Stimulated activated CD8-positive, alpha-beta memory T cell treated with anti-CD3 and anti-CD28 coated beads, Interleukin-15, amount 100 ng/mL, for 1 hour (primary cell): ENCODE measurements at places on chromosomes 3 and 15.

DNA sequence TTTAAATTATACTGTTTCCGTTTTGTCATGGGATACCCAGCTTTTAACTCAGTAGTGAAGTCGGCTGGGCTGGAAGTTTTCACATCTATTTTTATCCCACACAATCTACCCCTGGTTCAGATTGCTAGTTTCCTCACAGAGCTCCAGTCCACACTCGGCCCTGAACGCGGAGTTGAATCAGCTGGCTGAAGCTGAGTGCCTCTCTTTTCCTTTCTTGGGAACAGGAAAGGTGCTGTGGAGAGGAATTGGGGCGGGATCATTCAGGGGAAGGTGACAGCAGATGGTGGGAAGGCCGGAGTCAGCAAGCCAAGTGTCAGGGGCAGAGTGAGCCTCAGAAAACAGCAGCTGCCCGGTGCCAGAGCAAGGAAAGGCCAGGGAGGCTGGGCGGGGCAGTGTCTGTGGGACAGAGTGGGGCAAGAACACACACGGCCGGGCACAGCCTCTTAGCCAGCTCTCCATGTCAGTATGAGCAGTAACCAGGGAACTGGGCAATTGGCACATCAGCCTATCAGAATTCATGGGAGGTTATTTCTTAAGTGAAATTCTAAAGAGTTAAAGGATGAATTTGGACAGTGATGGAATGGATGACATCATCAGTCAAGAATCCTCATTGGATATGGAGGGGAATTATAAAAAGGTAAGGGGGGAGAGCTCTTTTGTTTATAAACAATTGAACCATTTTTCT lies 135.7 kb upstream of the IL12A start:
- no peak for DNase-seq

GRCh38 chr3:146249921-146250320 lies 984 bp downstream of the PLSCR4 start:
- DNase-seq, result no peak

DNA sequence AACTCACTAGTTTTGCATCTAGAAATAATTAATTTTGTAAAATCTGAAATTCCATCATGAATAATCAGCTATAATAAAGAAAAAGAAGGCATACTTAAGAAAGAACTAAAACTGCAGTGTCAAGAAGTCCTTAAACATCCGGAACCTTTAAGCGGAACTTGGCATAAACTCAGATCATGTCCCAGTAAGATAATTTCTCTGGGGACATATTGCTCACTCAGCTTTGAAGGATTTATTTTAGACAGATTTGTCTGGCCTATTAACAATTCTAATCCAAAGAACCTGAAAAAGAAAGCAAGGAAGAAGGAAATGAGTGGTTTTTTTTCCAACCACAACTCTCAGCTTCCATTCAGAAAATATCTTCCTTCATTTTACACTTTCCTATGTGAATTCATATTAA lies 850.3 kb downstream of the ROBO1 start:
- DNase-seq, result no peak

- DNase-seq, result no peak
These were observed 73.1 kb upstream of the BHLHE40 start for GRCh38 chr3:4906107-4906621.

- no peak for DNase-seq
These were observed 804 bp upstream of the BRPF1 start for GRCh38 chr3:9730657-9731205.

DNA sequence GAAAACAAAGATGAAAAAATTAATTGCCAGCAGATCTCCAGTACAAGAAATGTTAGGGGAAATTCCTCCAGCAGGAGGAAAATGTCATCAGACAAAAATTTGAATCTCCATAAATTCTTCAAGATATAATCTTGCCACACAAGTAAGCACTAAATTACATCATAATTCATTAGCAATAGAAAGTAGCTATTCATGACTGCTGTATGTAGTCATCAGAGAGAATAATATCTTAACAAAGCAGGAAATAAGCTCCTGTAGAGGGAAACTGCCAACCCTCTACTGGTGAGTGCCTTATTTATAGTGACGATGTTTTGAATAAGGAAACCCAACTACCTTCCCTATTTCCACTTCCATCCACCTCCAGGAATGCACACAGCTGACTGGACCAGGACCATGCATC lies 15.8 kb upstream of the SLC27A2 start:
- DNase-seq, result no peak

GRCh38 chr3:129379582-129380358 lies 48.7 kb downstream of the EFCAB12 start:
- DNase-seq, result no peak

- DNase-seq, result no peak
These were observed 425.2 kb downstream of the SQOR start for GRCh38 chr15:46059921-46060594.

DNA sequence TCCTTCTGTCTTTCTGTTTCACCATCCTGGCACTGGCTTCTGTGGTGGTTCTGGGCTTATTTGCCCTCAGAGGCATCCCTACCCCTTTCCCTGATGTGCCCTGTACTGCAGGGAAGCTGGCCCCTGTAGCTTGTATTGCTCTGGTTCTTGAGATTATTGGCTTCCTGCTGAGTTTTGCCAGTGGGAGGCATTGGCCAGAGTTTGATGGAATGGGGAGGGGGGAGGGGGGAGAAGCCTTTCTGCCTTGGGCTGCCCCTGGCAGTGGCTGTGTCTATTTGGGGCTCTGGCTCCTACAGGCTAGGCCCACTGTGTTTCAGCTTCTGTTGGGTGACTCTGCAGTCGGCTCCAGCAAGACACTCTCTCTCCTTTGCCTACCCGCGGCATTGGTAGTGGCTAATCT lies 41.6 kb upstream of the SEMA6D start:
- DNase-seq, result no peak

- DNase-seq, result no peak
These were observed 129.2 kb upstream of the BNIP2 start for GRCh38 chr15:59818336-59818735.

- DNase-seq, result no peak
These were observed 129.6 kb downstream of the FOXP1 start for GRCh38 chr3:71453822-71454511.

DNA sequence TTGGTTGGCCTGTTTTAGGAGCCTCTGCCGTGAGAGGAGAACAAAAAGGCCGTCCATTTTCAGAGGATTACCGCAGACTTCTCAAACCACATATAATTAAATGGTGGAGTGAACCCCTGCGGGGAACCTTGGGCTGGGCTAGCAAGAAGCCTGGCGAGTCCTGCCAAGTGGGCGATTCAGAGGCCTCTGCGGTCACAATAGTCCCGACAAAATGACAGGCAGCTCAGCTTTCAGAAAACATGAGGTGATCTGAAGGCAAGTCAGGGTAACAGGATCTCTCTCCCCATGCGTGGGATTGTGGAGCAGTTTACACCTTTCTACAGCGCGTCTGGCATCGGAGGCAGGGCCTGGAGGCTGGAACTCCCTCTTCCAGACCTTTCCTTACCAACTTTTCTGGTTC lies 134.8 kb downstream of the ASB7 start:
- no peak for DNase-seq

DNA sequence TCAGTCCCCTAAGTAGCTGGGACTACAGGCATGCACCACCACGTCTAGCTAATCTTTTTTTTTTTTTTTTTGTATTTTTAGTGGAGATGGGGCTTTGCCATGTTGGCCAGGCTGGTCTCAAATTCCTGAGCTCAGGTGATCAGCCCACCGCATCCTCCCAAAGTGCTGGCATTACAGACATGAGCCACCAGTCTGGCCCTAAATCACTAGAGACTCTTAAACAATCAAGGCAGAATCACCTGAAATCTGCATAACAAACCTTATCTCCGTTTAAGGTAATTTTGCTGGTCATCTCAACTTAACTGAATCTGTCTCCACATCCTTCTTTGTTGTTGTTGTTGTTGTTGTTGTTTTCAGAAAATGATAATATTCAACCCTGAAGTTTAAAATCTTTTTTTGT lies 5.6 kb upstream of the TRMT10C start:
- DNase-seq, result no peak

- no peak for DNase-seq
These were observed 1000.4 kb downstream of the FHIT start for GRCh38 chr3:60250810-60251209.

DNA sequence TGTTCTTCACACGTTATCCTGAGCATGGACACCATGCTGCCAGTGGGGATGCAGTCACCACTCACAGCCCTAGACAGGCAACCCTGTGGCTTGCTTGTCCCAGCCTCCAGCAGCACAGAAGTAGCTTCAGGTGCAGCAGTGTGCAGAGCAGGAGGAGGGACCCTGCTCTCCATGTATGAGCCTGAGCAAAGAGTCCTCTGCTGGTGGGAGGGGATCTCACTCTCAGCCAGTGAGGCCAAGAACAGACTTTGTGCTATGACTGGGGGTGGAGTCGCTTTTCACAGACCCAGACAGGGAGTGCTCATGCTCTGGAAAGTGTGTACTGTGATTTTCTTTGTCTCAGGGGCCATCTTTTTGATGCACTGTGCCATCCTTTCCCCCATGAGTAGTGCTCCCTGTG lies 66.1 kb upstream of the NDN start:
- DNase-seq, result no peak

DNA sequence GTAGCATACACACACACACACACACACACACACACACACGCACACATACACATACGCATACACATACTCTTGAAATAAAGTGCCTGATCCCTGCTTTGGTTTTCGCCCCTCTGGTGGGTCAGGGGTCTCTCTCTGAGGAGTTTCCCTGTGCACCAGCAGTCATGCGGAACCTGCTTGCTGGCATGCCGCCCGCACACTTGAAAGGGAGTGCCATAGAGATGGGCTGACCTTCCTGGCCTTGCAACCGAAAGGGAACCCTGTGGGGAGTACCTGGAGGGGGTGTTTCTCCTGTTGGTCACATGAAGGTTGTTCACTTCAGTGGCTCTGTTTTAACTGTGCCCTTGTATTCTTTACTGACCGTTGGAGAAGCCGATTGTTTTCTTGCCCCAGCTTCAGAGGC lies 752.3 kb downstream of the NR2F2 start:
- DNase-seq, result no peak

DNA sequence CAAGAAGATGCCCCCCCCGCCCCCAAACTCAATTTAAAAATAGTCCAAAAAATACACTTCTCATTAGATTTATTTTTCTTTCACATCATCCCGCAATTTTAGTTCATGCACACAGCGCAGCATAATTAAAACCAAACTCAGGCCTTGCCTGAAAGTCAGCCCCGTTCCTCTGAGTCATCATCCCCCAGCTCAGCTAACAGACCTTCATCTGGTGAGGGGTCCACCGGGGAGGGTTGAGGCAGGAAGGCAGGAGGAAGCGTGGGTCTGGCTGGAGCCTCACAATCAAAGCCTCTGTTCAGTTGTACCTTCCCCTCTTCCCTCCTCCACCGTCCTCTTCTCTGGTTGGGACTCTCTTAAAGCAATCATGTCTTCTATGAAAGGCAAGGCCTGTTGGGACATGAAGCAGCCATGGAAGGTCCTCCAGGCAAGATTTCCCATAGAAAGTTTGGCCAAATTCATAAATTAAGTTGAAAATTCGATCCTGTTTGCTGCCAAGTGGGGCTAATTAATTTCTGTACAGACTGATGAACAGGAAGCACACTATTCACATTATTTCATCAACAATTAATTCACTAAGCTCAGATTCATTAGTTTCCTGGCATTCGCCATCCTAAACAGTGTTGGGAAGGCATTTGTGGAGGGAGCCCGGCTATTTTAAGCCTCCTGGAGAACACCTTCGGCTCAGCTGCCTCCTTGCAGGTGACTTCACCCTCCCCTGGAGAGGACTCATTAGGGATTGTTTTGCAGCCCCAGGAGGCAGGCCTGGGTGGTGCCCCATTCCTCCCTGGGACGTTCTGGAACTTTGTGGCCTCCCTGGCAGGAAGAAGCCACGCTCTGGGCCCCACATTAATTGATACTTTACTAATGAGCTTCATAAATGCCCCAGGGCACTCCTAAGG lies 72.3 kb upstream of the BNC1 start:
- DNase-seq, result no peak

DNA sequence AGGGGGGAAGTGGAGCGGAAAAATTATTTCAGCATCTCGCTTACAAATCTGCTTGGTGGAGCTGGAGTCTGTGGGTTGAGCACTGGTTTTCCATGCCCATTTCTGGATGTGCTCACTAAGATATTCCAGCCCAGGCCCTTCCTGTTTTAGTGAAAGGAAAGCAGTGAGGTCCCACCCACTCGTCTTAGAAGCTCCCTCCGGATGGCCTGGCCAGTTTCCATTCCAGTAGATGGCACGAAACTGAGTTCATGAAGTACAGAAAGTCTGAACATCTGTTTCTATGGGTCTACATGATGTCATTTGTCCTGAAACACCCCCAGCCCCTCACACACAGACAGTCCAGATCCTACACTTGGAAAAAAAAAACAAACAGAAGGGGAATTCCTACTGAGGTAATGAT lies 31.9 kb upstream of the THSD4 start:
- DNase-seq, result no peak

DNA sequence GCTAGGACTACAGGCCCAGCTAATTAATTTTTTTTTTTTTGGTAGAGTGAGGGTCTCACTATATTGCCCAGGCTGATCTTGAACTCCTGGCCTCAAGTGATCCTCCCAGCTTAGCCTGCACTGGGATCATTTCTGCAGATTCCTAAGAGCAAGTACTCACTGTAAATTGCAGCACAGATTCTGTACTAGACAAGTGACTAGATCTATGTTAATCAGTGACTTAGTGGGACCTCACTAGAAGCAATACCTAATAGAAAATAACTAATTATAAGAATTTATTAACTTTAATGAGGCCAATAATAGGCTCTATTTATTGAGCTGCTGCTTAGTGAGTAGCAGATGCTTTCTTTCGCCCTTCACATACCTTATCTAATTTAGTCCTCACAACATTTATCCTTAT lies 10.6 kb upstream of the UTS2B start:
- DNase-seq, result no peak

GRCh38 chr3:142796823-142797222 lies 73.0 kb downstream of the TRPC1 start:
- DNase-seq, result no peak

DNA sequence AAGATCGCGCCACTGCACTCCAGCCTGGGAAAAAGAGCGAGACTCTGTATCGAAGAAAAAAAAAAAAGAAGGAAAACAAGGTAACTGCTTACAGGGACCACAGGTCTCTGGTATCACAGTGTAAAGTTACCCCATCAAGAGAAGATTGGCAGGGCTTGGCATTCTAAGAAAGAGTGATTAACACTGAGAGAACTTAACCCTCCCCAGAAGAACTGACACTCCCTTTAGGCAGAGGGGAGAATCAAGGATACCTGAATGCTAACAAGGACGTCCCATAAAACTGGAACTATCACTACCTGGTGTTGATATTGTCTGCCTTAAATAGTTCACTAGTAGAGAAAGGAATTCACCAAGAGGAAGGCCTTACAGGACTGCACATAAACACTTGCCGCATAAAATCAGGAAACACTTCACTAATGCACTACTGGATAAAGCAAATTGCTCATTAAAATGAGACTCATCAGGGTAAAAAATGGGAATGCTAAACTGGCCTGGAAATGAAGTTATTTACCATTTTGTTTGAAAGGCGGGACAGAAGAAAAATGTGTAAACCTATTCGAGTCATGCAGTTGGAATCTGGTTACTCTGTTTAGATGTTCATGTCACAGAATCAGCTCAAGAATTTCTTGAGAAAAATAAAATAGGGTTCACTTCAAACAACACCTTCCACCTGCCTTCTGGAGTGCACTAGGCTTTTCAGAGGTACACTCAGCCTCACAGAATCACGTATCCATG lies 121.6 kb downstream of the FOXP1 start:
- DNase-seq, result no peak
